NCI-H1417 (cell line): ENCODE measurements at places on chromosomes 7 and 10.
A peak's percentile ranks its signal among the peaks of the same experiment; 100 is the strongest.

DNA sequence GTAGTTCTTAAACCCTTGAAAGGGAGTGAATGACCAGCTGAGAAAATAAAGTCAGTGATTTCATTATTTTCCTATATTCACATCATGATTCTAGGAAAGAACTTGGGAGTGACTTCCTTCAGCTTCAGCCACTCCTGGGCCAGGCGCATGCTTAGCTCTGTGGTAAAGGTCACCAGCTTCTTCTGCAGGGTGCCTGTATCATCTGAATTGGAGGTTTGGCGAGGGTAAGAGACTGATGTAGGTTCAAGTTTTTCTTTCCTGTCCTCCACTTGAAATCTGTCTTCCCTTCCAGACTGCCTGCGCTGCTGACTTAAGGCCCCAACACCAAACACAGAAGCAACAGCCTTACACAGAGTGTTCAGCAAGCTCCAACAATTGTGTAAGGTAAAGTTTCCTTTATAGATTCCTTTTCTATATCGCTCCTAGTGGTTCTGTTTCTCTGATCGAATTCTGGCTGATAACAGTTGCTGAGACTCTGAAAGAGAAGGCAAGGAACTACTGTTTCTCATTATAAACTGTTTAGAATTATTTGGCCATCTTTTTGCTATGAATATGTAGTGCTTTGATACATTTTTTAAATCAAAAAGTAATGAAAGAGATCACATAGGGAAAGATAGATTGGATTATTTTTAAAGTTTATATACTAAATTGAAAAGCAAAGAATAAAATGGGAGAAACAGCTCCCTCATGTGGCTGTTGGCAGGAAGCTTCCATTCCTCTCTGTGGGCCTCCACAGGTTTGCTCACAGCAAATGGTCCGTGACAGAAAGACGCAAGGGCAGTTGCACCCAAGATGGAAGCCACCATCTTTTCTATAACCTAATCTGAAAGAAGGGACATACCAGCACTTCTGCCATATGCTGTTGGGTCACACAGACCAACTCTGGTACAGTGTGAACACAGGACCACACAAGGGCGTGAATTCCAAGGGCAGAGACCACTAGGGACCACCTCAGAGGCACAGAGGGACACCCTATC is 14.0 kb downstream of the GATAD1 start:
- peak; percentile 51 for DNase-seq

DNA sequence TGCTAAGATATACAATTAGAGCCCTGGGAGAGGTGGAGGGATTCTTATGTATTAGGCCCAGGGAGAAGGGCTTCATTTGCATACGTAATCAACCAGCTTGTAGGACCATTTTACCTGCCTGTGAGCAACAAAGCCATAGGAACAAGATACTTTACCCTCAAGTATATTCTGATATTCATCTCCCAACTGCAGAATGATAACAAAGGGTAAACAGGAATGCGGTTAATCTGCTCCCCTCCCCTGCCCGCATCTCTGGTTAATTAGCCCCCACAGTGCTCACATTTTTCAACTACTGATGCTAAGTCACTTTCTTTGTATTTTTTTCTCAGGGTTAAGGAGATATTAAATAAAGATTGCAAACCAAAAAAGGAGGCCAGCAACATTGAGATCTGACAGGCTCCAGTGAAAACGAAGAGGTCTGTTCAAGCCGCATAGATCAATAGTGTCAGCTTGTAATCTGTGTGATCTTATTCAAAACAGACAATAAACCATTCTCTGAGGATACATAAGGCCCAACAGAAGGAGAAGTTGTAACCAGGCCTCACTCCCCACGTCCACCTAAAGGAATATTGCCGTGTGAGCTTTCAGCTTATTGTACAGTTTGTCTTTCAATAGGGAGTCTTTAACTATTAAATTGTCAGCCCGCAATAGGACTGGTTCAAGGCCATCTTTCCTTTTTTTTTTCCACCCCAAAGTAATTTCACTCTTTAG is 203.4 kb downstream of the RAPGEF5 start:
- DNase-seq: no peak

GRCh38 chr10:49057231-49057880 is 58.0 kb downstream of the VSTM4 start:
- DNase-seq: no peak

- no peak for DNase-seq
These were observed 3.9 kb downstream of the MDH2 start for GRCh38 chr7:76051840-76052239.

GRCh38 chr10:43209651-43210141 is 57.2 kb downstream of the RASGEF1A start:
- DNase-seq: no peak

DNA sequence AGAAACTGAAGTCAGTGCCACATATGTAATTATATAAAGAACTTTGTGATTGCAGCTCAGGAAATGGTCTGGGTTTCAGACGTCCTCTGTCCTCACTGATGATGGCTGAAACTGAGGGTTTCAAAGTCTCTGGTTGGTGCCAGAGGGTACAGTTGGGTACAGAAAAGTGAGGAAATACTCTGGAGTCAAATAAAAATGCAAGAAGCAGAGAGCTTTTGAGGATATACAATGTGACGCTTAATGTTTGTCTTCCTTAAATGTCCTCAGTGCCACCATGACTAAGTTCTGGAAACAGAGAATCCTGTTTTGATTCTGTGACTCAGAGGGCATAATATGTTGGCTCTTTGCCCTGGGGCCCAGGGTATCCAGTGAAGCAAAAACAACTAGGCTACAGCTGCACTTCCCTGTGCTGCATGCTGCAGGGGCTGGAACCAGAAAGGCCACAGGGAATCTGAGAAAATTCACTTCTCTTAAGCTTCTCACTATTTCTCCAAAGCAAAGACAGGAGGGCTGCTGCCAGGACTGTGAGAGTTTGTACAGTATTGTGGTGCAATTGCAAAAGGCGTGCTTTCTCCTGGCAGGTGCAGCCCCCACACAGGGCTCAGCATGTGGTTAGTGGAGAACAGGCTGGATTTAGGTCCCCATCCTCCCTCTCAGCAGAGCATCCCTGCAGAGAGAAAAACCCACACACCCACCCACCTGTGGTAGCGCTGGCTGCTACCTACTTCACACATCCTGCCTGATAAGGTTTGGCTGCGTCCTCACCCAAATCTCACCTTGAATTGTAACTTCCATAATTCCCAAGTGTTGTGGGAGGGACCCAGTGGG is 169.5 kb upstream of the SVIL start:
- DNase-seq: peak; percentile 54

GRCh38 chr7:108292541-108292940 is 162.4 kb upstream of the LAMB4 start:
- no peak for DNase-seq
